ENCODE measurements at places on chromosomes 3 and 15.
A peak's percentile ranks its signal among the peaks of the same experiment; 100 is the strongest.

- DNase-seq, result no peak
These were observed 53.6 kb upstream of the THRB start for GRCh38 chr3:24548278-24548677.

- DNase-seq, result no peak
These were observed 465.9 kb upstream of the RASGRP1 start for GRCh38 chr15:39030291-39031070.

DNA sequence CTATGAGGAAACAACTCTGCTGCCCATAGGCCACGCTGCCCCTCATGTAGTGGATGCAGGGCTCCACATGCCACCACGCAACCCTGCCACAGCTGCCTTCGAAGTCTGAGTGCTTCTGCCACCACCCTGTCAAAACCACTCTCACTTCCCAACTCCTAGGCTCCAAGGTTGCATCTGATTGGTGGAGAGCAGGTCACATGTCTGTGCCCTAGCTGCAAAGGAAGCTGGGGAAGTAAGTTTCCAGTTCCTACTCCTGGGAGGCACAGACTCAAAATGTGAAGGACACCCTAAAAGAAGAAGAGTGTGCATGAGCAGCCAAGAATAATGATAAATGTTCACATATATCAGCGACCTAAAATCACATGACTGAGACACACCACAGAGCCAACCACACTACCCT is 31.9 kb upstream of the TICRR start:
- DNase-seq, result no peak

GRCh38 chr15:85706779-85707518 is 87.8 kb downstream of the KLHL25 start:
- no peak for DNase-seq

DNA sequence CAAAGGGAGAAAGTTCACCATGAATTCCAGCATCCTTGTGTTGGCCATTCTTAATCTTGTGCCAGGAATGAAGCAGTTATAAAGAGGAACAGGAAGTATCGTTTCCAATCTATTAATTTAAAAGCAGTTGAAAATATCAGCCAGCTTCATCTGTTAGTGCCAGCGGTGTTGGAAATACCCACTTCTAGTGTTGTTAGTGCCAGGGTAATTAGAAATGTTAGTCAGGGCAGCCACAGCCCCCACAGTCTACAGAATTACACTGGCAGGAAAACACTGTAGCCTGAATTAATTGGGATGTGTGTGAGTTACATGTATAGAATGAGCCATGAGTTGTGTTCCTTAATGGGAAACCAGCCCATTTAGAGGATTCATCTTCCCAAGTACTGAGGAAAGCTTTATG is 127.8 kb downstream of the GHSR start:
- no peak for DNase-seq

DNA sequence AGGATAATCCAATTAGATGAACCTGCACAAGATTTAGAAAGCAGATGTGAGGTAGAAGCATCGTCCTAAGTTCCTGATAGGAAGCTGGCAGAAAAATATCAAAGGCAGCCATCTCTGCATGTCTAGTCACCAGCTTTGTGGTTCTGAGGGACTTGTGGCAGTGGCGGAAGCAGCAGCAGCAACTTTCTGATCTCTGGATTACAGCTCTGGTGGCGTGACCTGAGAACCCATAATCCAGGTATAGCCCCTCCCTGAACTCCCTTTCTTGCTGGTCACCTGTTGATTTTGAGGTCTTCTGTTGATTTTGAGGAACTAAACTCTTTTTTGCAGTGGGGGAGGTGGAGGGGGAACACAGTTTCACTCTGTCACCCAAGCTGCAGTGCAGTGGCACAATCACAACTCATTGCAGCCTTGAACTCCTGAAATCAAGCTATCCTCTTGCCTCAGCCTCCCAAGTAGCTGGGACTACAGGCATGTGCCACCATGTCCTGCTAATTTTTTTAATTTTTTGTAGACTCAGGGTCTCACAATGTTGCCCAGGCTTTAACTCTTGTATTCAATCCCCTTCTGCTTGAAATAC is 7.9 kb downstream of the FSIP1 start:
- DNase-seq, result no peak

GRCh38 chr3:3134750-3135448 is 8.2 kb downstream of the TRNT1 start:
- DNase-seq, result no peak

DNA sequence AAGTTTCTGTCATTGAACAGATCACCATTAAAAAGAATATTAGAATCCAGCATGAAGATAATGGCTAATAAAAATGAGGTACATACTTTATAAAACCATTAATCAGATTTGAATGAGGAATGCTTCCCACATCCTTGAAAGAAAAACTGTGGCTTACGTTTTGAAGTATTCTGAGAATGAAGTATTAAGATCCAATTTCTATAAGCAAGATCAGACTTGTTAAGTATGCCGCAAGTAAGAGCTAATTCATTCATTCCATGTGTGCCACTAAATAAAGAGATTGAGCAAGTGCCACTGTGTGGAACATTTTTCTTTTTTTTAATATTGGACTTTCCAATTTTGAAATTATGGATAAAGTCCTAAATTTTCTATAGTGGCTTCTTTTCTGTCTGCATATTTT is 30.6 kb downstream of the NMD3 start:
- DNase-seq, result no peak

- no peak for DNase-seq
These were observed 96.6 kb downstream of the SEMA6D start for GRCh38 chr15:47813748-47814384.

DNA sequence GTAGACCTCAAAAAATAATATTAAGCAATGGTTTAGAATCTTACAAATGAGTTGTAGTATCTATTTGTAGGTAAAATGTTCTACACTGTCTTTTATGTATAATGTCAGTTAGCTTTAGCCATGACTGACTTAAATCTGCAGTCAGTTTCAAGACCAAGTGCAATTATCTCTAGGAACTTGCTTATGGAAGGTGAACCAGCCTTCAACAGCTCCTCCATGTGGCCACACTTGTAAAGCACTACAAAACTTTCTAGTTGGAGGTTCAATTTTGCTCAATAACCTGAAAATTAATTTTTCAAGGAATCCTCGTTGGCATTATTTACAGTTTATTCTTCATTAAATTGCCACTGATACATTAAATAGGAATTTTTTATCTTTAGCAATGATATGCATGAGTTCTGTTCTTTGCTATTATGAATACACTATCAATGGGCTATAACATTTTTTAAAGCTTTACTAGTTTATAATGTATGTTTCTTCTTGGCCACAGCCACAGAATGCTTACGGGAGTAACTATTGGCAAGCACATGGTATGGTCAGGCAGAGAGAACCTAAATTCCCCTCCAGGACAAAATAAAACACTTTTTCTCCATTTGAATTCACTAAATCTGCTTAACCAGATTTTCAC is 315.3 kb upstream of the UBE2E2 start:
- DNase-seq, result no peak

DNA sequence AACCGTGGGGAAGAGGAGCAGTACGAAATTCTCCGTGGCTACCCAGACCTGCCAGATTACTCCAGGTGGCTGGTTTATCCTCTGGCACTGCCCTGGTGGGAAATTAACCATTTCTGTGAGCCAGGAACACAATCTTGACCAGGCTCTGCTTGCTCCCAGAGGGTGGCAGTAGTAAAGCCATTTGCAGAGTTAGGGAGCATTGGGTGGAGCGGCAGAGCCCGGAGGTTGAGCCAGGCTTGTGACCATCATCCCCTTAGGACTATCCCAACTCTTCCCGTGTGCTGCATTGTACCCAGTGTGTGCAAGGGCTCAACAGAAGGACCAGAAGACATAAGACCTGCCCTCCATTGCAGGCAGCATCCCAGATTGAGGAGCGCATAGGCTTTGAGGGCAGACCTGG is 5.3 kb downstream of the KNG1 start:
- no peak for DNase-seq

GRCh38 chr15:64246364-64247189 is 83.8 kb upstream of the PPIB start:
- no peak for DNase-seq

GRCh38 chr15:89346516-89347231 is 12.1 kb upstream of the POLG start:
- no peak for DNase-seq

DNA sequence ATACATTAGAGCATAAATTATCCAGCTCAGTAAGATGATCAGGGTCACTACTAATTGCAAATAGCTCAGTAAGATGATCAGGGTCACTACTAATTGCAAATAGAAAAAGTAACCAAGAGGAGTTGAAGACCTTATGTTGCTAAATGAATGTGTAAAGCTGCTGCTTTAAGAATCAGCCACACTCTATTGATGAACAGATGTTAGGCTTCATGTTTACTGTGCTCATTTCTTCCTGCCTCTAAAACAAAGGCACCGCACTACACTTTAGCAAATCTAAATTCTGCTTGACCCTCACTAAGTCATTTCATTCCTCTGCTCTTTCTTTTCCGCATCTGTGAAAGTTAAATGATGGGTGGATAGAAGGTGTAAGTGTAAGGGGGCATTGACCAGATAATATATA is 92.6 kb upstream of the PLSCR4 start:
- DNase-seq, result no peak

DNA sequence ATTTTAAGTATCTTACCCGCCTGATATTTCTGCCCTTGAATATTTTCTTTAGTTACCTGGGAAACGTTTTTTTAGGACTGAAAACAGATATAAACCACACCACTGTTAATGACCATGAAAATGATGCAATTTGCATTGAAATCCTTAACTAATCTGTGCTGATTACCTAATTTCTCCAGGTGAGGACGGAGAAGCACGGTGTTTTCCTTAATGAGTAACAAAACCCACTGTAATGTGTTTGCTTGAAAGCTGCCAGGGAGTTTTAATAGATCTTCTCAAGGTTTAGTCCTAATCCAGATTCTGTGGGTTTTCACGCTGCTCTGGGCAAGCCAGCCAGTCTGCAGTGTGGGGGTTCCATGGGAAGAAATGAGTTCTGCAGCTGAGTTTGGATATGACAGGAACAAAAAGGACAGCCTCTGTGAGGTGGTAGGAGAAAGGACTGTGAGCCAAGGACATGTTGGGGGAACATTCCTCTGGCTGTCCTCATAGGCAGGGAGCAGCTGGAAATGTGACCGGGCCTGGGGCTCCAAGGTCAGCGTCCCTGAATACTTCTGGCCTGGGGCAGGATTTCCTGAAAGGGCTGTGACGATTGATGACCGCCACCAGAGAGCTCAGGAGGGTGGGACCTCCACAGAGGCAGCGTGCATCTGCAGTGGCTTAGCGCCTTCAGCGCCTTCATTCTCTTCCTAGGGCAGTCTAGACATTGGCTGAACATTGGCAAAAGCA is 18.6 kb downstream of the THSD4 start:
- DNase-seq, result no peak

DNA sequence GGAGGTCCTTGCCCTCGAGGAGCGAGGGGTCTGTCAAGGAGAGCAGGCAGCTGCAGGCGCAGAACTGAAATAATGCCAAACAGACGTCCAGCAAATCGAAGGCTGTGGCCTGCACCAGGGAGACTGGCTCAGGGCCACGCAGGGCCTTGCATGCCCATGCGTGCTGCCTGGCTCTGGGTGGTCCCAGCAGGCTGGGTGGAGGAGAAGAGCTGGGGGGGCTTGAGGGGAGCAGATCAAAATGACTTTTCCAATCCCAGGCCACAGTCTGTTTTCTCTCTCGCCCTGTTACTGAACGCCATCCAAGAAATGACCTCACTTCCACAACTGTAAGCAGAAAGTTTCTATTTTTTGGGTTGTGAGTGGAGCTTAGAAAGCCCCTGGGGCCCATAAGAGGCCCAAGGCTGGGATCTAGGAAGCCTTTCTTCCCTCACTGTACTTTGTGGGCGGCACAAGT is 96.9 kb upstream of the RPL32 start:
- DNase-seq, result no peak

DNA sequence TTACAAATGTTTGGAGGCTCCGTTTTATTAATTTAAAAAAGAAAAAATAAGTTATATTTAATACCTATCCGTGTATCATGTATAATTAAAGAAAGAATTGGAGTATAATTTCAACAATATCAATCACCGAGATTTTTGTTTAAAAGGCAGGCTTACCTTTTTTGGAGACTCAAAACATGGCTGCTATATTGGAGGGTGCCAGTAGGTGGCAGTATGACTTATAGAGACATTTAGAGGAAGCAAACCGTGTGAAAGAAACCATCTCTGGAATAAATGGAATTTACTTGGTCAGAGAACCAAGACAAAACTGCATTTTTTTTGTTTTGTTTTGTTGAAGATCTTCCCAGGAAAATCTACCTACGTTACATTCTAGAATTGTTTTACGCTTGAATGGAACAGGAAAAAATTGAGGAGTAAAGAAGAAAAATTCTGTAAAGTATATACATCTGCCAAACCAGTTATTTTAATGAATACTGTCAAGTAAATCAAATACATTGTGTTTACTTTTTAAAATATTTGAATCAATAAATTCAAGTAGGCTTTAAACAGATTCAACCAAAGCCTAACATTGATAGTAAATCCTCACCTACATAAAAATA is 802.6 kb upstream of the ALCAM start:
- DNase-seq, result peak; percentile 4

DNA sequence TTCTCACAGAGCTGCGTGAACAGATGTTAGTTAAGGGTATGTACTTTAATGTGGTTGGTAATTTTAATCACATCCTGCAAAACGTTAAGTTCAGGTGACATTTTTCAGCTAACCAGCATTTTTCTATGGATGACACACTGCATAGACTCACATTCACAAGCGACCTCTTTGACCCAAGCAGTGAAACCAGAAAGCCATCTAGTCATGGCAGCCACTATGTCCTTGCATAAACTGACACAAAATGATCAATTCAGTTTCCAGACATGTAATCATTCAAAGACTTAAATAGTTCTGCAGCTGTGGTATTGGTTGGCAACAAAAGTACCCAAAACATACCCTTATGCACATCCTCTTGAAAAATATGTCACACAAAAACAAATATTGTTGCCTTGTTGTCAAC is 7.4 kb upstream of the CAPN7 start:
- no peak for DNase-seq

- no peak for DNase-seq
These were observed 25.2 kb downstream of the WNT5A start for GRCh38 chr3:55461896-55462295.

GRCh38 chr3:184880276-184881019 is 68.5 kb downstream of the VPS8 start:
- no peak for DNase-seq

DNA sequence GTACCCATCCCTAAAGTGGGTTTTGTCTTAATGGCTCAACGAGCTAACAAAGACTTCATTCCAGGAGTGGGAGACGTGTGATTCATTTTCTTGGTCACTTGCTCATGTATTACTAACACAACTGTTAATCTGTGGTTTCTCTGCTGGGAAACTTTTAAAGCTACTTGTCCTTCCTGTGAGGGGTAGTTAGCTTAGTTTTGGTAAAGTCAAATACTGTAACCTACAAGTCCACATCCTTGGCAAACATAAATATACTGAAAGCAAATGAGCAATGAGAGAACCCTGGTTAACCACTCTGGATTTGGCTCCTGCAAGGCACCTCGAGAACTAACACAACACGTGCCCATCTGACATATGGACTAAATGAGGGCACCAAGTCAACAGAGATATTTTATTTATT is 19.9 kb downstream of the NOX5 start:
- DNase-seq, result no peak
